HCEC 1CT (cell line): ENCODE measurements at places on chromosomes 13 and 19.

DNA sequence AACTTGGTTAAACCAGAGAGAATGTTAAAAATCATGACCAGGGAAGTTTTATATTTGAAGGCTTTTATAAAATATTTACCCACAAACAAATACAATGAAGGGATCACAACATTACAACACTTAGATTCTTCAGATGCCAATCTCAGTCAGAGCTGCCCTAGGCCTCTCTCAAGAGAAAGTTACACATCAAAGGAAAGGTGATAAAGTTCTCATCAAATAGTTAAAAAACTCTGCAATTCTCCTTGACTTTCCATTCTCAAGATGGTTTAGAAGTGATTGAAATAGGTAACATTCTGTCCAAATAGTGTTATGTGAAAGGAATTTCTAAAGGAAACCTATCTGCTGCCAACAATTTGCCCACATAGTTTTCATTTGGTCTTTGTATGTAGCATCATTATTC lies 1115.2 kb upstream of the MIR17HG start:
- DNase-seq = no peak

DNA sequence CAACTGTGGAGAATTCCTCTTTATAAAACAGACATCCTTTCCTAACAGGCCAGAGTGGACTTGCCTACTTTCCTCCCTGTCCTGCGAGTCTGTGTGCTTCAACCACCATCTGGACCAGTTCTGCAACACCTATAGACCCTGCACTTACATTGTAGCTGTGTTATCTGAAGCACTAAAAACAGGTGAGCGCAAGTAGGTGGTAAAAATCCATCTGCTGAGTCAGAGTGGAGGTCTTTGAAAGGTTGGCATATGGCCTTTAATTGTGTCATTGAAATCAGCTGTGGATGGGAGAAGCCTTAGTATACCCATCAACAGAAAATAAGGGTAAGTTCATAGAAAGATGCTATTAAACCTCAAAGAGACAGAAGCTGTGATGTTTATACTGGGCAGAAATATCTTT lies 7.6 kb upstream of the NALCN start:
- no peak for DNase-seq

DNA sequence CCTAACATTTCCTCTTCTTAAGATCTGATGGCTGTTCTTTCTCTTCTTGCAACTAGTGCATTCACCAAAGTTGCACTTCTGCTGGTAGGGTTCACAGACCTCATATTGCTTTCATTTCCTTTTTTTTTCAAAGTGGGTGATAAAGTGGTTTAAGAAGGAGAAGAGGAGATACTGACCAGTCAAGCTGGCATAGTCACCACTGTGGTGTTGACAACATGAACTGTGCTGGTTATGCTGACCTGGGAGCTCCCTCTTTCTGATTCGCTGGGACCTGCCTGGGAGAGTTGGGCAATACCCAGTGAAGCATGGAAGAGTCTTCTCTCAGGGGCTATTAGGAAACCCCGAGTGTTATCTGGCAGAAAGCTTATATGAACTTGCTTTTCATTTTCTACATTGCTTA lies 222.9 kb downstream of the SLITRK5 start:
- no peak for DNase-seq

DNA sequence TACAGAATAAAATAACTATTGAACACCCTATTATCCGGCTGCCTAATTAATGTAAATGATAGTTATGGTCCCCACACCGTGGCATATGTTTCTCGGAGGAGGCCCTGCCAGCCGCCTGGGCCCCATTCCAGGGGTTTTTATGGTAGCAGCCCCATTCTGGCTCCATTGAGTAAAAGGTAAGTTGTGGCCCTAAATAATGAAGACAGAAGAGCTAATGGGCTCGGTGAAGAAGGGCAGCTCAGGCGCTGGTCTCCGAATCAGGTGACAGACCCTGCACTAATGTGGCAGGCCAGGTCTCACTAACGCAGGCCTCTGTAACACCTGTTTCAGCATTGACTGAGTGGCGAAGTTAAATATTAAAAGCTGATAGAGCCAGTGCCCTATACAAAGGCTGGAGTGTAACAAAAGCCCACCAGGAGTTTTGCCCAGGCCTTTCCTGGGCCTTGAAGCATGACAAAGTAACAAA lies 19.1 kb downstream of the POP4 start:
- DNase-seq = no peak

GRCh38 chr19:11421371-11422098 lies 2.4 kb upstream of the RGL3 start:
- no peak for DNase-seq

DNA sequence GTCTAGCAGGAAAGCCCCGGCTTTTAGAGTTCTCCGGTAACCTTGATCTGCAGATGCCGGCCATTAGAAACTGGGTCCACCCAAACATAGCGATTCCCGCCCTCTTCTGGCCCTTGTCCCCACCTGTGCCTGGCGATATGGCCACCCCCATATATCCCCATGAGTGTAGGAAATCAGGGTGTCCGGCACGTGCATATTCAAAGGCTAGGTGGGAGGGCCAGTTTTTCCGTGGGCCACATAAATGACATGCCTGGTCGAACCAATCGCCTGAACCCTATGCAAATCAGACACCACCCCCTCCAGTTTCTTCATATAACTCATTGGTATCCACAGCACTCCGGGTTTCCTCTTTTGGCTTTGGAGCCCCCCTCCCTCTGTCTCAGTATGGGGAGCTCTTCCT lies 37.4 kb downstream of the ERICH4 start:
- no peak for DNase-seq

GRCh38 chr13:100532836-100533435 lies 55.7 kb downstream of the GGACT start:
- DNase-seq = no peak

DNA sequence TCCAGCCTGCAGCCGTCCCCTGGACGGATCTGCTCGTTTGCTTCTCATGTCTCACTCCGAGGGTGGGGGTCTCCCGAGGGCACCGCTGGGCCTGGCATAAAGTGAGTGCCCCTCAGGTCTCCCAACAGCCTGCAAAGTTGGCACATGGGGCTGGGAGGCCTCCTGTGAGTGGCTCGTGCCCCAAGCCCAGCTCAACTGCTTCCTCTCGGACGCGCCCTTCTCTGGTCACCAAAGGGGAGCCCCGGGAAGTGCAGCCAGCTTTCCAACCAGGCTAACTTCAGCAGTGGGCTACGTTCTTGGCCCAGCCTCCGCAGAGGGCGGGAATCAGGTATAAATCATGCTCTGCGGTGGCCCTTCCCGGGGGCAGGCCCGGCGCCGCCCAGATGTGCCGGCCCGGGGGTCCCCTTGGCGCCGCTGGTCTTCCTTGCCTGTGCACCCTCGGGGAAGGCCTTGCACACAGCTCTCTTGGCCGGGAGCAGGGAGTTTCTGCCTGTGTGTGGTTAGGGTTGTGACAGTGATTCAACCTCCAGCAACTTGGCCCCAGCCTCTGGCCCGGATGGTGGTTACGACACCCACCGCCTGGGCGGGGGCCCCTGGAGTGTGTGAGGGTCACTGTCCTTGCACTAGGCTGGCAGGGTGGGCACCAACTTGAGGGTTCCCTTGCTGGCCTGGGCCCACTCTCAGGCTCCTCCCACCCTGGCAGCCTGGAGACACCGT lies 20.7 kb downstream of the CEBPG start:
- peak; percentile 61 for DNase-seq

DNA sequence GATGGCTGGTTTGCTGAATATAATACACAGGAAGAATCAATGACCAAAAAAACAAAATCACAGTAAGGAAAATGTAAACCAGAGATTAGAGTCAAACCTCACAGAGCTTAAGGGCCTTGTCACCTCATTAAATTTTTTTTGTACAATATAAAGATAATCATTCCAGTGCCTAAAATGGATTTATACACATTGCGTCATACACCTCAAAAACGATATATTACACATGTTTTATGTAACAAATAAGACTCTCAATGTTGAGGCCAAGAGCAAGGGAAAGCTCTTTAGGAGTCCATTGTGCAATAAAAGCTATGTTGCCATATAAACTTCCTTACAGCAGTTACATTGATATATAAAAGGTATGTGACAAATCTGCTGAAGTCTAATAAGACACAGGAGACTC lies 856.7 kb upstream of the SLITRK1 start:
- no peak for DNase-seq

GRCh38 chr19:51552996-51553725 lies 17.9 kb upstream of the ZNF175 start:
- peak; percentile 4 for DNase-seq

GRCh38 chr19:16111909-16112752 lies 442 bp downstream of the RAB8A start:
- no peak for DNase-seq

DNA sequence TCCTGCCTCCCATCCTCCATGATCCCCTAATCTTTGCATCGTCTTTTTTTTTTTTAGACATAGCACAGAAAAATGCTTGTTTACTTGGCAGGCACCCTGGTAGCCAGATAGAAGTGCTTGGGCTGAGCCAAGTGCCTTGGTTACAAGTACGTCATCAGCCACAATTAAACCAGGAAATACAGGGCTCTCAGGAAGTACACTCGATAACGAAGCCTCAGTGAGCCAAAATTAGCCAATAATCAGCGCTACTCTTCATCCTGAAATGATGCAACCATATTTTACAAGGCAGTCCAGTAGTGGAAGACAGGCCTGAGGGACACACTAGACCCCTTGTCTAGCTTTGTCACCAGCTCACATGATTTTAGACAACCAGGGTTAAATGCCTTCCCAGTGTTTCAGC lies 194.0 kb upstream of the NBEA start:
- no peak for DNase-seq

DNA sequence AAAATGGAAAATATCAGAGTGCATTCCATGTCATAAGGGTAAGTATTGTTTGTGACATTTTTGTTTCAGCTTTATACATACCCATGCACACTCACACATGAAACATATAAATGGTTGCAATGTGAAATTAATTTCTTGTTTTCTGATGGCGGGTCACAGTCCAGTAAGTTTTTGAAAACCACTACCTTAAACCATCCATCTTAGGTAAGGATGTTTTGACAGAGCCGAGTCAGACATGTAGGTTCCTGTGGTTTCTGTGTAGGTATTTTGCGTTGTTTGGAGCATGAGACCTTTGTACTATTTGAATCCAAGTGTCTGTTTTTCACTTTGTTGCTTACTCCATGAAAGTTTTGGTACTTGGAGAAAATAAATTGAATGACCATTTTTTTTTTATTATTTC lies 121.7 kb downstream of the B3GLCT start:
- DNase-seq = no peak

DNA sequence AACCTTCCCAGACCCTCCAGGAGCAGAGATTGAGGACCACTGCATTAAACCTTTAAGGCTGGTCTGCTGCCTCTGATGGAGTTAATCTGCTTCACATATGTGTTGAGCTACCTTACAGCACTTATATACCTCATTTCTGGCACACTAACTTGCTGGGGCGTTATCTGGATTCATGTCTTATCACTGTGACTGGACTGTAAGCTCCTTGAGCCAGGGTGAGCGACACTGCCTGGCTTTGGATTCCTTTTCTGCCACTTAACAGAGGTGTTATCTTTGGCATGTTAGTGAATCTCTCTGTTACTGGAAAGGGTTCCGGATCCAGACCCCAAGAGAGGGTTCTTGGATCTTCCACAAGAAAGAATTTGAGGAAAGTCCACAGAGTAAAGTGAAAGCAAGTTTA lies 69.8 kb upstream of the RGCC start:
- no peak for DNase-seq

- no peak for DNase-seq
Observed at GRCh38 chr13:99042521-99043250, 64.8 kb upstream of the DOCK9 start.

GRCh38 chr19:9857920-9858746 lies 23.0 kb downstream of the PIN1 start:
- DNase-seq = no peak

GRCh38 chr19:13212759-13213330 lies 62.6 kb downstream of the IER2 start:
- peak; percentile 51 for DNase-seq

DNA sequence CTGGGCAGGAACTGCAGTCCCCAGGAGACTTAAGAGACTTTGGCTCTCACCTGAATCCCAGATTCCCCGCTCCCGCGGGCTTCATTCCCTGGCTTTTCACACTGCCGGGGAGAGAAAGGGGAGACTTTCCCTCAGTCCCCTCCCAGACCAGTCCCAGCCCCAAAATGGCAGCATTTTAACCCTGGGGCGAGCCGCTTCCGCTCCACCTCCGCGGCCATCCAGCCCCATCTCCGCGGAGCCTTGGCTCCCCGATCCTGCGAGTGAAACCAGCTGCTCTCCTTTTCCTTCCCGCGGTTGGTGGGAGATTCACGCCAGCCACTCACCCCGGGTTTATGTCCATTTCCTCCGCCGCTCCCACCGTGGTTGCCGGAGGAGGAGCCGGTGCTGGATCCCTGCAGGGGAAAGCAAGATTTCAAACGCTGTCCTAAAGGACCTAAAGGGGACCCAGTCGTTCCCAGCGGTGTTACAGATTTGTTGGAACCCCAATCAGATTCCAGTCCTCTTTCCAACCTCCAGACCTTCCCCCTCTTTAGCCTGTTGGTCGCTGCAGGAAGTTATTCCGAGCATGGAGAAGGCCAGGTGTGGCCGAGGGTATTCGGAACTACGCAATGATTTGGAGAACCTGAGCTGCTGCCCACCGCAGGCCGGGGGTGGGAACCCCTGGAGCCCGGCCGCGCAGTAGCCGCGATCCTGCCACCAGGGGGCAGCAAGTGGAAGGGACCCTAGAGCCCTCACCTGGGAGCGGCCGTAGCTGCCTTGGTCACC lies 3.4 kb downstream of the DMKN start:
- DNase-seq = peak; percentile 27

DNA sequence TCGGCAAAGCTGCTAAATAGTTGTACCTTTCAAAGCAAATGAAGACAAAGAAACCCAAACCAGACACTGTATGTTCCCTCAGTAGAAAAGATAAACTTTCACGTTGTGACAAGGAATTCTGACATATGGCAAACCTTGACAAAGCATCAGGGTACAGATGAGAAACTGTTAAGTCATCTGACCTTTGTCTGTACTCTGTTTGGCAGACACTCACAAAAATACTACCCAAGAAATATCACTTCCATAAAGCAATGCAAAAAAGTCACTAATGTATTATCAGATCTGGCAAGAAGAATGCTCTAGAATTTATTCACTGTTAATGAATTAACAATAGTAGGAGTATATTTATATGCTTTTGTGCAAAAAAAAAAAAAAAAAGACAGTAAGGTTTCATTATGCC lies 843.7 kb downstream of the DIAPH3 start:
- no peak for DNase-seq
